Activated naive CD4-positive, alpha-beta T cell treated with anti-CD3 and anti-CD28 coated beads, Interleukin-2, amount 10 ng/mL, durations not matched to agents 7 days and 5 days (primary cell): ENCODE measurements at places on chromosomes 1 and 21.
A peak's percentile ranks its signal among the peaks of the same experiment; 100 is the strongest.

GRCh38 chr1:228870041-228870713 is 134.9 kb downstream of the RHOU start:
- no peak for DNase-seq

GRCh38 chr1:246271516-246271915 is 235.6 kb downstream of the SMYD3 start:
- DNase-seq = no peak

GRCh38 chr1:163379801-163380200 is 58.0 kb downstream of the NUF2 start:
- DNase-seq = no peak

GRCh38 chr1:9605946-9606455 is 17.3 kb downstream of the TMEM201 start:
- no peak for DNase-seq

DNA sequence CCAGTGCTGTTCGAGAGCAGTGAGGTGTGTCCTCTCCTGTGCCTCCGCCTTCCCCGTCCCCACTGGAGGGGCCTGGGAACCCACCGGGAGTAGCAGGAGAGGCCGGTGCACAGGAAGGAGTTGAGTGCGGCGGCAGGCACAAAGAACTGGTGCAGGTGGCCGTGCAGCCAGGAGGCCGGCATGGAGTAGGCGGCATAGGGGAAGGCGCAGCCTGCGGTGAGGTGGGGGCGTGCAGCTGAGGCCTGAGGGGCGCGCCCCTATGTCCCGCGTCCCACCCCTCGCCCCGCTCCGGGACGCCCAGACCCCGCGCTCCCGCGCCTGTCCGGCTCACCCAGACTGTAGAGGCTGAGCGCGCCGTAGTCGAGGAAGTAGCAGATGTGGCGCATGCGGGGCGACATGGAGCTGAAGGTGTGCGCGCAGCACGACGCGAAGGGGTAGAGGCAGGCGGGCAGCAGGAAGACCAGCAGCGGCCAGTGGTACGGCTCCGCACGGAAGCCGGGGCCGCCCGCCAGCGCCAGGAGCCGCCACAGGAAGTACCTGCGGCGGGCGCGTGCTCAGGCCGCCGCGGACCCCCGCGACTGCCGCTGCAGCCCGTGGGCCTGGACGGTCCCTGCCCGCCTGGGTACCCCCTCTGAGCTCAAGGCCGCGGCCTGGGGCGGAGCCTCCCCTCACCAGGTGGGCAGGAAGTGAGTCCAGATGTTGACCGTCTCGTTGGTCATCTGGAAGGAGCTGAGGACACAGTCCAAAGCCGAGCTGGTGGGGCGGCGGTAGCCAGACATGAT is 2.2 kb downstream of the PAQR6 start:
- peak; percentile 69 for DNase-seq

DNA sequence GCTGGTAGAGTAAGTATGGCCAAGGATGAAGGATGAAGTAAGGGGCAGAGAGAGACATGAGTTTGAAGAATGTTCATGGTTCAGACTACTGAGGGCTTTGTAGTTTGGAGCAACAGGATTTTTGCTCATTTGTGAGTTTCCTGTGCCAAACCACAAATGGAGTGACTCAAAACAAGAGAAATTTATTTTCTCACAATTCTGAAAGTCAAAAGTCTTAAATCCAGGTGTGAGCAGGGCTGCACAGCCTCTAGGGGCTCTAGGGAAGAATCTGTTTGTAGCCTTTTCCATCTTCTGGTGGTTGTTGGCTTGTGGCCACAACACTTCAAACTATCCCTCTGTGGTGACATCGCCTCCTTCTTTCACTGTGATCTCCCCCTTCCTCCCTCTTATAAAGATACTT is 58.9 kb downstream of the RHOU start:
- peak; percentile 72 for DNase-seq

- DNase-seq = no peak
Measured at GRCh38 chr1:186999506-186999905, 170.8 kb downstream of the PLA2G4A start.
